ENCODE measurements at places on chromosomes 6 and 20.

- no peak for DNase-seq
Observed at GRCh38 chr6:81788748-81789147, 36.3 kb upstream of the TENT5A start.

- DNase-seq = no peak
Observed at GRCh38 chr20:58150772-58151171, 77.7 kb downstream of the ANKRD60 start.

DNA sequence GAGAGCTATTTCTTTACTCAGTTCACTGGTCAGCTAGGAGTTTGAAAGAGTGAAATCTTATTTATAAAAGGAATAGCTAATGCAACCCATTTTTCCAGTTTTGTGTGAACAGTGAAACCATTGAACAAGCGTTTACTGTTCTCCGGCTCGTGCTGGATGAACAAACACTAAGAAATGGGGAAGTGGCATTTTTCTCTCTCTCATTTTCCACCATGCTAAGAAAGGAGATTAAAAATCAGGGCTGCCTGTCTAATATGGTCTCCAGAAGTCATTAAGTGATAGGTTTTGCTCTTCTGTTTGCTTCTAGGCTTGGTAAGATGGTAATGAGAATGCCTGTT lies 774 bp upstream of the SFT2D1 start:
- DNase-seq = peak; percentile 69

- no peak for DNase-seq
Observed at GRCh38 chr6:168851460-168852375, 401.9 kb downstream of the THBS2 start.

GRCh38 chr6:18595774-18596530 lies 208.8 kb downstream of the RNF144B start:
- peak; percentile 11 for DNase-seq

- DNase-seq = peak; percentile 59
Observed at GRCh38 chr6:151059612-151060095, 180.1 kb upstream of the AKAP12 start.

- no peak for DNase-seq
Observed at GRCh38 chr6:86685230-86685797, 252.0 kb upstream of the HTR1E start.

- no peak for DNase-seq
Observed at GRCh38 chr6:108133594-108134179, 32.1 kb upstream of the NR2E1 start.

DNA sequence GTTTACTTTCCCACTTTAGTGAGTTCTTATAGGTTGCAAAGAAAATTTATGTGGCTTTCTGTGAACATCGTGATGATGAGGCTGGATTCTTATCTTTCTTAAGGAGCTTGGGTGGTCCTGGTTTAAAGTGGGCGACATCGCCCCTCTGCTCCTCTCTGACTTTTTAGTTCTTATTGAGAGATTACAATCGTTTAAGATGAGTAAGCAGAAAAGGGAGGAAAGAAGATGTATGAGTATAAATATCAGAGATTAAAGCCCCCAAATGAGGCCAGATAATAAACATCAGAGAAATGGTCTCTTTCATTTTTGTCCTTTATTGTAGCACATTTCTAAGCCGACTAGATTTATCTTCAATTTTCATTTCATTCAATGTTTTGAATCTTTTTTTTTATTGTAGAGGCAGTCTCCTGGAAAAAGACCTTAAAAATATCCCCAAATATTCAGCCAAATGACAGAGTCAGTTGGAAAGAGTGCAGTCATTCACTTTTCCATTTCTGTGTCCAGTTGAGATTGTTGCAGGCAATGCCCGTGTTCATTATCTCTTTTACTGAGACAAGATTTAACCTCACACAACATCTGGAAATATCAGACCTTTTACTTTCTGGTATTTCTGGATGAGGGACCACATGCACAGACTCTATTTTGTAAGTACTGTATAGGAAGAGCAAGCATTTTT lies 62.0 kb upstream of the PDE7B start:
- DNase-seq = no peak

- DNase-seq = no peak
Observed at GRCh38 chr6:166032366-166033200, 135.1 kb downstream of the TBXT start.

GRCh38 chr6:53391170-53391569 lies 42.4 kb upstream of the ELOVL5 start:
- DNase-seq = no peak

GRCh38 chr6:43093436-43094289 lies 17.5 kb downstream of the PTK7 start:
- DNase-seq = peak; percentile 23

- DNase-seq = no peak
Observed at GRCh38 chr6:169240125-169240524, 13.5 kb downstream of the THBS2 start.

DNA sequence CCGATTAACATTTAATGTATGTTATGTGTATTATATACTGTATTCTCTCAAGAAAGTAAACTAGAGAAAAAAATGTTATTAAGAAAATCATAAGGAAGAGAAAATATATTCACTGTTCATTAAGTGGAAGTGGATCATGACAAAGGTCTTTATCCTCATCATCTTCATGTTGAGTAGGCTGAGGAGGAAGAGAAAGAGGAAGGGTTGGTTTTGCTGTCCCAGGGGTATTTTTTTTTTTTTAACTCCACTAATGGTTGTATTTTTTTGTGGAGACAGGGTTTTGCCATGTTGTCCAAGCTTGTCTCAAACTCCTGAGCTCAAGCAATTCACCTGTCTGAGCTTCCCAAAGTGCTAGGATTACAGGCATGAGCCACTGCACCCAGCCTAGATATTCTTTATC lies 11.0 kb downstream of the ECT2L start:
- DNase-seq = no peak

DNA sequence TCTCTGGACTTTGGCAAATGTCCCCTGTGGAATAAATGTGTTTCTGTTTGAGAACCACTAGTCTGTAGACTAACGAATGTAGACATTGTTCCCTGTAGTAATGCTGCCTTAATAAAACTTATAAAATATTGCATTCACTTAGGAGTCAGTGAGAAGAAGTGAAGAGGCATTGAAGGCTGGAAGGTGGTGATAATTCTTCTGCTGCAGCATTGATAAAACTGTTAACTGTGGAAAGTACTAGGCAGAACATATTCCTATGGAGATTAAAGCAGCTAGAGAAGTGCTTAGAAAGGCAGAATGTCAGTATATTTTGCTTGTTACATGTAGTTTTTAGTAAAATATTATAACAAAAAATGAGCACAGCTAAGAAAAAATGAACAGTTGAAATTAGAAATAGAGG lies 4.8 kb downstream of the PGK2 start:
- DNase-seq = no peak

DNA sequence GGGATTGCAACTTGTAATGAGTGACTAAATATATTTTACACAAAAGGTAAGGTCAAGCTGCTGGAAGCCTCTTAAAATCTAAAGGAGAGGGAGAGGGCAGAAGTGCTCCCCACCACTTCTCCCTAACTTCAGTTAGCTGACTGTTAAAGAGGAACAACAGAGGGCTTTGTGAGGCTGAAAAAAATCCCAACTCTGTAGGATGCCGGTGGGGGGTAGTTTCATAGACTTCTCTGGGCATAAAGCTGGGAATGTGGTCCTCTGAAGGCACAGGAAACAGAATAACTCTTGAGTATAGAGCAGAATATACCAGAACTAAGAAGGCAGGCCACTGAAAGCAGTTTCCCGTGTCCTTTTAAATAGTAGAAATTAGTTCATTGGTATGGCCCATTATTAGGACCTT lies 71.6 kb downstream of the KIF6 start:
- no peak for DNase-seq

DNA sequence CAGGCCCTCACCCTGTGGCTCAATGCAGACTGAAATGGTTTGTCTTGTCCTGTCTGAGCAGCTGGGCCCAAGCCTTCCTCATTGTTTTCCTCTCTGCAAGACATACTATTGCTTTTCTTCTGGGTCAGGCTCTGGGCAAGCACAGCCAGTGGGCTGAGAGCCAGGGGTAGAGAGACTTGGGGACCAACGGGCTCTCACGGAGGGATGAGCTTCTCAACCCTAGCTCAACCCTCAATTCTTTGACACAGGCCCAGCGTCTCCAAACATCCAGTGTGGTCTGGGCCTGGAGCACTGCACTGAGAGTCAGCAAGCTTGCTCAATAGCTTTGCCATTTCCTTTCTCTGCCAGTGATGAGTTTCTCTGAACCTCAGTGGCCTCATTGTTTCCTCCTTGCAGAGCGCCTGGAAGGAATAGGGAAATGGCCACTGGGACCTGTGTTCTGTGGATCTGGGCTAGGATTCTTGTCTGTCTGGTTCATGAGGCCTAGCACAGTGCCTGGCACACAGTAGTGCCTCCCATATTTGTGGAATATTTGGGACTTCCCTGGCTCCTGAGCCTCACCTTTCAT lies 9.3 kb downstream of the ANGPT4 start:
- DNase-seq = peak; percentile 47

GRCh38 chr6:41636833-41637193 lies 1.5 kb upstream of the MDFI start:
- no peak for DNase-seq

DNA sequence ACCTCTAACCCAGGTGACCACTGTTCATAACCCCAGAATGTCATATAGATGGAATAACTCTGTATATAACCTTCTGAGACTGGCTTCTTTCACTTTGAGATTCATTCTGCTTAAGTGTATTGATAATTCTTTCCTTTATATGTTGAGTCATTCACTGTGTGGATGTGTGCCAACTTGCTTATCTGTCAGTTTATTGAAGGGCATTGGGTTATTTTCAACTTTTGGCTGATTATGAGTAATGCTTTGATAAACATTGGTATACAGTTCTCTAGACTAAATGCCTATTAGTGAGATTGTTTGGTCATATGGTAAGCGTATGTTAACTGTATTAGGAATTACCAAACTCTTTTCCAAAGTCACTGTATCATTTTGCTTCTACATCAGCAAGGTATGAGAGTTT lies 453.4 kb upstream of the SPTLC3 start:
- DNase-seq = no peak

DNA sequence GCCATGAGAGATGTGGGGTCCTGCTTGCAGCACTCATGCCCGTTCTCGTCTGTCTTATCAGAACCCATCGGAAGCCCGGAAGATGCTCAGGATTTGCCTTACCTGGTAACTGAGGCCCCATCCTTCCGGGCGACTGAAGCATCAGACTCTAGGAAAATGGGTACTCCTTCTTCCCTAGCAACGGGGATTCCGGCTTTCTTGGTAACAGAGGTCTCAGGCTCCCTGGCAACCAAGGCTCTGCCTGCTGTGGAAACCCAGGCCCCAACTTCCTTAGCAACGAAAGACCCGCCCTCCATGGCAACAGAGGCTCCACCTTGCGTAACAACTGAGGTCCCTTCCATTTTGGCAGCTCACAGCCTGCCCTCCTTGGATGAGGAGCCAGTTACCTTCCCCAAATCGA lies 8.3 kb downstream of the PI16 start:
- peak; percentile 99 for DNase-seq

DNA sequence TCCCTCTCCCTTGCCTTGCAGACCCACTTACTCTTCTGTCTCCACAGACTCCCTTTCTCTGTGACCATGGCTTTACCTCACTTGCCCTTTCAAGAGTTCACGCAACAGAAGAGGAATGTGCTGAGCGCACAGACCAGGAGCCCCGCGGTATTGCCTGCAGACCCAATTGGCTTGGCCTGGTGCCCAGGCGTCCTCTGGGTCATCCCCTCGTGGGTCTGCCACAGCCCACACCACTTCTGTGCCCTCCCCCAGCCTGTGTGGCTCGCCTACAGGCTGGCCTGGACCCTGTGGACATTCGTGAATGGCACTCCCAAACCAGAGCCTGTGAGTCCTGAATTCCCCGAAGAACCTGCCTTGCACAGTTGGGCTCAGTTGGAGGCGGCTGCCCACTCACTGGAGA lies 15.3 kb upstream of the NINL start:
- no peak for DNase-seq

DNA sequence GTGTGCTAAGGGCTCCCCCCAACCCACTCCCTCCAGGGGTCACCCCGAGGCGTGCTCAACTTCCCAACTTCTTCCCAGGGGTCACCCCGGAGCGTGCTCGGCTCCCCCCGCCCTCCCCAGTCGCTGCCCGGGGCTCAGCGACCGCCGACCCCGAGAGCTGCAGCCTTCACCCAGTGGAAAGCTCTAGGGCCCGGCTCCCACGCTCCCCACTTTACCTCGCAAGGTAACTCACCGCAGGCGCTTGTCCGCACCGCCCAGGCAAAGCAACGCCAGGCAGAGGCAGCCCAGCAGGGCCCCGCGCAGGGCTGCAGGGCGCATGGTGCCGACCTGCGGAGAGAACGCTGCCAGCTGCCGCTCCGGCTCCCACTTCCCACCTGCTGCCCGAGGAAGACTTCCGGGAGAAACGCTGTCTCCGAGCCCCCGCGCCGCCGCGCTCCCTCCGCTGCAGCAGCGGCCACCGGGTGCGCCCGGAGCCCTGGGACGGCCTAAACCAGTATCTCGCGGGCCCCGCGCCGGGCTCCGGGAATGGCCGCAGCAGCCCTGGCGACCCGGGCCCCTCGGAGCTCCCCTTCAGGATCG lies 396 bp downstream of the RNASET2 start:
- no peak for DNase-seq

GRCh38 chr20:11001764-11002540 lies 328.2 kb upstream of the JAG1 start:
- DNase-seq = no peak

All from CD14-positive monocyte (primary cell).